ENCODE measurements at places on chromosomes 3 and 15.

DNA sequence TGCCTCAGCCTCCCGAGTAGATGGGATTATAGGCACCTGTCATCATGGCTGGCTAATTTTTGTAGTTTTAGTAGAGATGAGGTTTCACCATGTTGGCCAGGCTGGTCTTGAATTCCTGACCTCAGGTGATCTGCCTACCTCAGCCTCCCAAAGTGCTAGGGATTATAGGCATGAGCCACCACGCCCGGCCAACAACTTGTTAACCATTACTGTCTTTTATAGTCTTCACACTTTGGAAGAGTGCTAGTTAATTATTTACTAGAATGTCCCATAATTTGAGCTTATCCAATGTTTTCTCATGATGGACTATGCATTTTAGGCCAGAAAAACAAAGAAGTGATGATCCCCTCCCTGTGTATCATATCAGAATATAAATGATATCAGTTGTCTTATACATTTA, 288.6 kb upstream of the CBLB start:
- no peak for DNase-seq

DNA sequence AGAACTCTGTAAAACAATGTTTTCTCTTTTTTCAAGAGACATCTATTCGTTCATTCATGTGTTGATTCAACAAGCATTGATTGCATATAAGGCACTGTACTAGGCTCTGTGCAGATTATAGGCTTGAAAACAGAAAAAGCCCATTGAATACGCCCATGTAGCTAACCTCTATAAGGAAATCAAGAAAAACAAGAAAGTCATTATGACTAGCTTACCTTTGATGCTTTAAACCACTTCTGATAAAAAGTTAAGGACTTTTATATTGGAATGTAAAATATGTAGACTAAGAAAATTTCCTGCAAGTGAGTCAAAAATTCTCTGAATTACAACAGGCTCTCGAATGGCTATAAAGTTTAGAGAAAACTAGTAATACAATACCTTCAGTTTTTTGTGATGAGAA, 92.5 kb downstream of the BDH1 start:
- DNase-seq: no peak

GRCh38 chr3:8657804-8658305, 13.3 kb upstream of the SSUH2 start:
- no peak for DNase-seq

GRCh38 chr3:38154625-38155255, 10.6 kb upstream of the OXSR1 start:
- DNase-seq: no peak

- DNase-seq: no peak
These were observed 15.6 kb upstream of the IGSF10 start for GRCh38 chr3:151476344-151477018.

GRCh38 chr15:96610757-96611156, 280.3 kb downstream of the NR2F2 start:
- no peak for DNase-seq

DNA sequence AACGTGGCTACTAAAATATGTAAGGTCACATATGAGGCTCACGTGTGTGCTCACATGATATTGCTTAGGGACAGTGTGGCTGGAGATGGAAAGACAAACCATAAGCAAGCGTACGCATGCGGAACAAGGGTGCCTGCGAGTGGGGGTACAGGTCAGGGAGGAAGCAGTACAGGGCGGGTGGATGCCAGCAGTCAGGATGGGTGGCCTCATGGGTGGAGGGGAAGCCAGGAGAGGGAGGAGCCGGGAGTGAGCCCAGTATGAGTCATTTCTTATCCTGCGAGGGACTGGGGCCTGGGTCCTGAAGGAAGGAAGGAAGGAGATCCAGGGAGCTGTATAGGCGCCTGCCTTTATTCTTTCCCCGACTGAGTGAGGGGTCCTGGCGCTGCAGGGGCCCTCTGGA, 42.0 kb upstream of the CGNL1 start:
- no peak for DNase-seq

- peak; percentile 7 for DNase-seq
These were observed 114.1 kb upstream of the GALNT15 start for GRCh38 chr3:16060358-16060852.

DNA sequence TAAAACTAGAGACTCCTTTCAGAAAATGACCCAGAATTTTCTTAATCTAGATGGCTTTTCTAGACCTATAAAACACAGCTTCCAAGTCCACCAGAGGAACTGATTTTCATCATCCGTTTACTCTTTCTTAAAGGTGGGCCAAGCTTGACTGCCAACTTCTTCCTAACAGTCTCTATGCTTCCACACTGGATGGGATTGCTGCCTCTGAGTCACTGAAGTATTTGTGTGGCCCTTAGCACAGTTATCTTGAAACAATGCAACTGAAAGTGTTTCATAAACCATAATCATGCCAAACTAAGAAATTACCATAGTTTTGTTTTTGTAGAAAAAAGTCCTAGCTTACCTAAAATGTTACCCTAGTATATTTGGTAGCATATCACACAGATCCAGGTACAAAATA, 985.7 kb downstream of the TUSC7 start:
- DNase-seq: no peak

- DNase-seq: no peak
These were observed at the start of gene GPR160 for GRCh38 chr3:170037463-170038433. TSS of gene GPR160 (plus strand) at chr3:170037995. CDS start at chr3:170083973, 45,978 bp downstream.

- DNase-seq: no peak
These were observed 1.1 kb upstream of the SUCLG2 start for GRCh38 chr3:67655364-67656121.

DNA sequence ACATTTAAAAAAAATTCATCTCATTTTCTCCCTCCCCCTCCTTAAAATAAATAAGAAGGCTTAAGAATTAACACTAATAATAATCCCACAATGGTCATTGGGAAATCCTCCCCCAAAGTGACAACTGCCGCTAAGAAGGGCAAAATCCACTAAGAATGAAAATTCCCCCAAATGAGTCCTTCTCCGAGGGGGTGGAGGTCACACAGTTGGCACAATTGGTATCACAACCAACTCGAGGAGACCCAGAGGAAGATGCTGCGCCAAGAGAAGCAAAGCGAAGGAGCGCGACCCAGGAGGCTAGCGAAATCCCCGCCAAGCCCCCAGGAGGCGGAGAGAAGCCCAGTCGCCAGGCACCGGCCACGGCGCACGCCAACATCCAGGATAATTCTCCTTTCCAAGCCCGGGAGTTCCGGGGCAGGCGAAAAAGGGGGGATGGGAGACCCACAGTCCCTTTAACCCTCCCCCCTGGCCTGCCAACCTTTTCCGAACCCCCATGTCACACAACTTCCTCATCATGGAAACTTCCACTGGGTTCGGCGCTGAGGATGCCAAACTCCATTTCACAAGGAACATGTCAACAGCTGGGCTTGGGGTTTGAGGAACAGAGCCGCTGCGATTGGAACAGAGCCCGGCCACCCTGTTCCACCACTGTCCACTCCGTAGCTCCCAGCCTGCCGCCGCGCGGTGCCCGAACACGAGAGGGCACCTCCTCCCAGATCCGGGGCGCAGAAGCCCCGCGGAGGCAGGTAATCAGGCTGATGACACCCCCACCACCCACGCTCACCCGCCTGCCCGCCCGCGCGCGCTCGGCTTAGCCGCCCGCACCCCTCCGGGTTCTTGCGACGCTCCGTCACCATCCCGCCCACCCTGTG, 668 bp downstream of the THRB start:
- DNase-seq: peak; percentile 30

DNA sequence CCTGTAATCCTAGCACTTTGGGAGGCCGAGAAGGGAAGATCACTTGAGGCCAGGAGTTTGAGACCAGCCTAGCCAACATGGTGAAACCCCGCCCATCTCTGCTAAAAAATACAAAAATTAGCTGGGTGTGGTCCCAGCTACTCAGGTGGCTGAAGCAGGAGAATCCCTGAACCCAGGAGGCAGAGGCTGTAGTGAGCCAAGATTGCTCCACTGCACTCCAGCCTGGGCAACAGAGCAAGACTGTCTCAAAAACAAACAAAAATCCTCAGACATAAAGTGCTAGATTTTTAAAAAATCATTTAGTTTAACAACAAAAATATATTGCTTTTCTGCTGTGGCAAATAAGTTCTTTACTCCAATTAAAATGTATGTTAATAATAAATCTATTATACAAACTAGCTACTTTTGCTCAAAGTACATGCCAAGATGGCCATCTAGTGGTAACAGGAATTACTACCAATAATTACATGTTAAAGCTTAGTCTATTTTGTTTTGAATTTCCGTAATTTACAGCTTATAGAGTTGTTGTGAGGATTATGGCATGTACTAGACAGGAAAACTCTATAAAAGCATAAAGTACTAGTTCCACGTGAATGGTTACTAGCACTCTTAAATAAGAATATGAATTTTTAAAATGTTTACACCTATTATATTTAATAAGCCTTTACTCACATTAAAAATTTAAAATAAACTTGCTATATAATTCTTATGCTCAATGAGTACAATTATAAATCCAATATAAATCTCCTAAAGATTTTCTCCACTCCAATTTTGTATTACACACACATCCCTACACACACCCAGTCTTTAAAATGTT, 39.0 kb downstream of the GABPB1 start:
- no peak for DNase-seq

GRCh38 chr3:160210341-160210740, 14.9 kb upstream of the C3orf80 start:
- DNase-seq: no peak

DNA sequence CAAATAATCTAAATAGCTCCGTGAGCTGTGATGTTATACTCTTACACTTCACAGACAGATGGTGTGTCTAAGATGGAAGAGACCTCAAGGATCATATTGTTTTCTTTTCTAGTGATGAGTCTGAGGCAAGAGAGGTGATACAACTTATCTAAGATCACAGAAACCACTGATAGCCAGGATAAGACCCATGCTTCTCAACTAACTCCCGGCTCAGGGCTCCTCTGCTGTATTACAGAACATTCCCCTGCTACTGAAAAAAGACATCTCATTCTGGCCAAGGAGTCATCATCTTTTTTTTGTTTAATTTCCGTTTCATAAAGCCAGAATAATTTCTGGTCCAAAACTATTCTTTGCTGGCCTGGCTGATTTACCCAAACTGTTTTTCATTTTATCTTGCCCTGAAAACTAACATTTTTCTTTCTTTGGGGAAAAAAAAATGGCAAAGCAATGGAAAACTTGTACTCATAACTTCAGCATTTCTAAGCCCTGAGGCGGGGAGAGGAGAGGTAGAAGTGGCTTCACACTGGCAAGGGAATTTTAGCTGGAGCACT, 46.9 kb upstream of the GAP43 start:
- DNase-seq: no peak

DNA sequence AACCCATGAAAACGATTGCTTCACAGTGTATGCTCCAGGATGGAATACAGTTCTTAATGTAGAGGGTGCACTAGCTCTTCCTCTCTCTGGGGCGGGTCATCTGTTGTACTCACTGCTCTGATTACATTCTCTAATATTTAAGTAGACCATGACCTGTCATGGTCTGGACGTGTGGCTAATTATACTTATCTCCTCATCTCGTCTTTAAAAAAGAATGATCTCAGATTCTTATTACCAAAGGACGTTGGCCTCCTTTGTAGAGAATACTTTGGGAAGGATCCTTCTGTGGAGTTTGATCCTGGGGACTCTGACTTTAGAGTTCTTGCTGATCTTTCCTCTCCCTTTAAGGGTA, 48.4 kb upstream of the TRAK1 start:
- DNase-seq: no peak

DNA sequence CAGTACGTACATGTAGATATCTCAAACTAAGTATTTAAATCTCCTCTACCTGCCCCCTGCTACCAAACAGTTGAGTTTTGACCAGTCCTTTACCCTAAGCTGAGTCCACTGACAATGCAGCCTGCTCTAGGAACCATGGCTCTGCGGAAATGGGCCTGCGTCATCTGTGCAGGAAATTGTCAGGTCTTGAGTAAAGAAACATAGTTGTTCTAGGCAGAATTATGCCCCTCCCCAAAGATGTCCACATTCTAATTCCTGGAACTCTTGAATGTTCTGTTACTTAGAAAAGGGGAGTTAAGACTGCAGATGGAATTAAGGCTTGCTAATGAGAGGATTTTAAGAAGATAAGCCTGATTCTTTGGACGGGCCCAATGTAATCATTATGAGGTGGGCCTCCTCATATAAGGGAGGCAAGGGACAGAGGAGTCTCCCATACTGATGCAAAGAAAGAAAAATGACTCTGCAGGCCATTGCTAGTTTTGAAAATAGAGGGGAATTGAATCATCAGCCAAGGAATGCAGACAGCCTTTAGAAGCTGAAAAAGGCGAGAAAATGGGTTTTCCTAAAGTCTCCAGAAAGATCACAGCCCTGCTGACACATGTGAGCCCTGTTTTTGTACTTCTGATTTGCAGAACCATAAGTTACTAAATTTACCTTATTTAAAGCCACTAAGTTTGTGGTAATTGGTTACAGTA, 5.5 kb upstream of the VGLL3 start:
- DNase-seq: no peak

DNA sequence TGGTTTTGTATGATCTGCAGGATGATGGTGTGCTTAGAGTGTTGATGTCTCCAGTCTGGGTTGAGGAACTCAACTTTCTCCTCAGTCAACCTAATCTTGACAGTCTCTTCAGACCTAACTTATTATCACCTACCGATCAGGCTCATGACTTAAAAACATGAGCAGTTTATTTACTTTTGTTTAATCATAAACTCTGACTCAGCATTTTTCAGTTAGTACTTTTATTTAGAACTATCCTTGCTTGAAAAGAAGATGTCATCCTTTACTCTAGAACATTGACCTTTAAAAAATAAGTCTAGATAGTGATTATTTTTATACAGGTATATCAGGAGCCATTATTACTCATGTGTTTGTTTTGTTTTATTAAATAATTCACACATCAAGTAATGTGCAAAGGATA, 414.8 kb downstream of the AGBL1 start:
- DNase-seq: no peak

GRCh38 chr3:184154885-184155643, at the start of gene DVL3:
TSS of gene DVL3 (plus strand) at chr3:184155377. CDS start at chr3:184155636, 259 bp downstream.
- DNase-seq: no peak

DNA sequence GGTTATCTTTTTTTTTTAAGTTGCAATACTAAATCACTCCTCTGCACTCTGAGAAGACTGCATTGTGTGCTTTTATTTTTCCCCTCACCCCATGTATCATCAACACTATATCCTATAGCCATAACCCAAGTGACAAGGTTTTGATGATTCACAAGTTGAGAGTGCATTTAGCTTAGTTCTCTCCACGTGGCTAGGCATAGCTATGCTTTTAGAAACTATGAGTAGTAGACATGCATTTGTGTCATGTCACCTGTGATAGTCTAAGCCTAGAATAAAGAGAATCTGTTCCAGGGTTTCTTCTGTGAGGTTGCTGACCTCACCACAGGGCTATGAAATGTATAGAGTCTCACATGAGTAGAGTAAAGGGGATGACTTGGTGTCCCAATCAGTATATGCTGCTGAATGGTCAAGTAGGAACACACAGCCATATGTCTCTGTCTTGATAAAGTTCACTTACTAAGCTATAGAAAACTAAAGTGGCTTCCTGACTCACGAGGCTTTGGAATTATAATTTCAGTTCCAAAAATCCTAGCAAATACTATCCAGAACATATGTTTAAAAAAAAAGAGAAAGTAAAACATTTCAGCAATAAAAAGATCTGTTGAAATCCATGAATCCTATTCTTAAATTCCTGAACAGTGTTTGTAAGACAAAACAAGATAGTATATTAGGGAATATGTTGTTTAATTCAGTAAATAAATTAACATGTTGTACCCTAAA, 206.3 kb downstream of the LSAMP start:
- DNase-seq: no peak

All from nucleus accumbens (tissue), 56 donors.